Stimulated activated CD4-positive, alpha-beta T cell treated with anti-CD3 and anti-CD28 coated beads, Interleukin-4, amount 100 ng/mL, for 24 hours (primary cell): ENCODE measurements at places on chromosomes 11 and 22.

GRCh38 chr11:75203138-75203537 is 37.4 kb upstream of the TPBGL start:
- no peak for DNase-seq

DNA sequence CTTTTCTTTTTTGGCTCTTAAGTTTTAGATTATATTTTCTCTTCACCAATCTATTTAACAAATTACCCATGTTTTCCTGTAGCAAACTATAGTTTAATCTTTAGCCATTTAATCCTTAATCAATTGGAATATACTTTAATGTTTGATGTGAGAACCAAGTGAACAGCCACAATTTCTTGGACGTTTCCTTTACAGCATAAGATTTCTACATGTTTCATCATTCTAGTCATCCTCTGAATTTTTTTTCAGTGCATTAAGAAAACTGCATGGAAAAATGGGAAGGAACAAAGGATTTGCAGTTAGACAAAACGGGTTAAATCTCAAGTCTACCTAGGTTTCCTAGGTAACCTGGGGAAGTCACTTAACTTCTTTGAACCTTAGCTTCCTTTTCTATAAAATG is 507.1 kb upstream of the CCDC90B start:
- no peak for DNase-seq

- no peak for DNase-seq
Observed at GRCh38 chr11:75342966-75343870, 8.2 kb downstream of the ARRB1 start.

DNA sequence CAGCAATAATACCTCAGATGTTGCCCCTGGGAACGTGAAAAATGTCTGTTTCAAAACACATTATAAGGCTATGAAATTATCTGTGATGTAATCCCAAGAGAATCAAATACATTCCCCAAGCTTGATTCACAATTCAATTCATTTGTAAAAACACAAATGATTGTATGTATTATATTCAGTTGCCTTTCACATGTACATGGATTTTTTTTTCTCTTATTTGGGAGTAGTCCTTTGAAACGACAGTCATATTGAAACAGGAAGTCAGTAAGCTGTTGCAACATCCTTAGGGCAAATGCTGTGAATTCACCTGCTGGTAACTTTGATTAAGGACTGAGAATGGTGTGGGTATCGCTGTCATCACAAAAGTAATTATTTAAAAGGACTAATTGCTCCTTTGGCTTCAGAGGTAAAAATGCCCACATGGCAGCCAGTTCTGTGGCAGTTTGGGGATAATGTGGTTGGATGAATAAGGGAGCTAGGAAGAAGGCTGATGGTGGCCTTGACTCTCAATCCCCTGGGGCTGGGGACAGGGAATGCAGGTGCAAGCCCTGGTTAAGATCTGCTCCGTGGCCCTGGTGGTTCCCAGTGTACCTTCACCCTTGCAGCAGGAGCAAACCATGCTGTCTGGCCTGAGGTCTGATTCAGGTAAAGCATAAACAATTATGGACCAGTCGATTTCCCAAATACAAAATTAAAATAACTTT is 13.2 kb downstream of the EHF start:
- no peak for DNase-seq

- DNase-seq = no peak
Observed at GRCh38 chr11:69703453-69703767, 412 bp downstream of the FGF19 start.
